ENCODE measurements at places on chromosomes 1 and 21.

- DNase-seq: no peak
Observed at GRCh38 chr1:78755986-78756385, 106.4 kb downstream of the IFI44 start.

GRCh38 chr1:182413486-182413885, 13.0 kb upstream of the TEDDM1 start:
- no peak for DNase-seq

DNA sequence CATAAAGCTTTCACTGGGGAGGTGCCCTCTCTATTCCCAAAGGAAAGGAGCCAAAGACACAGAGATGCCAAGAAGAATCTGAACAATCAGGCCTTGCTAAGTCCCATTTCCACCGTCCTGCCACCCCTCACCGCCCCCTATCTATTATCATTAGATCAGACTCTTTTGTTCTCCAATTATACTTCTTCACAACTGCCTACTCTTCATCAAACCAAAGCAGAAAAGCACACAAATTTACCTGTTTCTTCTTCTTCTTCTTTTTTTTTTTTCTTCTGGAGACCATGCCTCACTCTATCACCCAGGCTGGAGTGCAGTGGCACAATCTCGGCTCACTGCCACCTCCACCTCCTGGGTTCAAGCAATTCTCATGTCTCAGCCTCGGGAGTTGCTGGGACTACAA, 43.1 kb upstream of the ARHGEF10L start:
- DNase-seq: no peak

- no peak for DNase-seq
Observed at GRCh38 chr1:89001510-89001909, 9.1 kb upstream of the KYAT3 start.

GRCh38 chr1:243336163-243336562, 80.3 kb downstream of the SDCCAG8 start:
- no peak for DNase-seq

DNA sequence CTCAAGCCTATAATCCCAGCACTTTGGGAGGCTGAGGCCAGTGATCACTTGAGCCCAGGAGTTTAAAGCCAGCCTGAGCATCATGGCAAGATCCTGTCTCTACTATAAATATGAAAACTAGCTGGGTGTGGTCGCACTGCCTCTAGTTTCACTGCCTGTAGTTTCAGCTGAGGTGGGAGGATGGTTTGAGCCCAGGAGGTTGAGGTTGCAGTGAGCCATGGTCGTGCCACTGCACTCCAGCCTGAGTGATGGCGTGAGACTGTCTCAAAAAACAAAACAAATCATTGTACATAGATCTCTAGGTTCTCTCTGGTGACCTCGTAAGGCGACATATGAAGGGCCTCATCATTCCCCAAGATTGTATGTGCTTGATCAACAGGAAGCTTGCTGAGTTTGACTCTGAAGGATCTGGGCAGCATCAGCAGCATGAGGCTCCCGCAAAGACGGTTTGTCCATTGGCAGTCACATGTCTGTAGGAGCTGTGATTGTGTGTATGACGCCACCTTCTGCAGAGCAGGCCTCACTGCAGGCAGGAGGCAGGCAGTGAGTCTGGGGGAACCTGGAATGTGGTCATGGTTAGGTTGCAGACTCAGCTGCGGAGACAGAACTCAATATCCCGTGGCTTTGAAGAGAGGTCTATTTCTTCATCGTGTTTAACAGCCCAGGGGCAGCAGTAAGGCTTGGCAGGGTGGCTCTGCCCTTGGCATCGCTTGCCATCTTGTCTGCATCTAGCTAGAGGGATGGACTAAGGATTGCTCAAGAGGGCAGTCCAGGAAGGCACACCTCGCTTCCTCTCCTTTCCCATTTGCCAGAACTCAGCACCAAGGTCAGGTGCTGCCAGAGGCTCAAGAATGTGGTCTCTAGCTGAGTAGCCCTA, 14.0 kb downstream of the ATP5PO start:
- no peak for DNase-seq

- no peak for DNase-seq
Observed at GRCh38 chr1:8728464-8728863, 89.0 kb downstream of the RERE start.

DNA sequence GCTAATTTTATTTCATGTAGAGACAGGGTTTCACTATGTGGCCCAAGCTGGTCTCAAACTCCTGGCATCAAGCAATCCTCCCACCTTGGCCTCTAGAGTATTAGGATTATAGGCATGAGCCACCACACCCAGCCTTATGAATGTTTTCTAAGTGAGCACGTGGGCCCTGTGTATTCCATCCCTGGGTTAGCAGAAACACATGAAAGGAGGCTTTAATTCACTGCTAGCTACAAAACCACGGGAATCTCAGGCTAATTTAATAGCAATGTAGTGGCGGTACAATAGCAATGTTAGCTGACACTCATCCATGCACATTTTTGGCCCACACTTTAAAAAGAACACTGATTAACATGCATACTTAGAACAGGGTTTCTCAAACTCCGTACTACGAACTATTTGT, 32.0 kb downstream of the VTCN1 start:
- no peak for DNase-seq

Measured in stimulated activated CD4-positive, alpha-beta T cell treated with anti-CD3 and anti-CD28 coated beads, Interleukin-1b, Interleukin-23, amount 100 ng/mL, for 4 hours (primary cell).